ENCODE measurements at places on chromosomes 12 and 14. TPM values are rescaled to one million over a fixed set of nuclear protein-coding genes. Genes with fewer than 3 reads are reported as not detected.

The GAS2L3 gene
- polyA plus RNA-seq: 4.9 TPM

The DEPDC4 gene
- polyA plus RNA-seq: 0.43 TPM

The KRT73 gene
- polyA plus RNA-seq: not detected

The LRFN5 gene
- 0.07 TPM for polyA plus RNA-seq

The CATSPERB gene
- not detected for polyA plus RNA-seq

The ESR2 gene
- not detected for polyA plus RNA-seq

The LRRIQ1 gene
- polyA plus RNA-seq: not detected

The PTPRB gene
- 1.7 TPM for polyA plus RNA-seq

The MAP3K9 gene
- 0.36 TPM for polyA plus RNA-seq

- DNase-seq: no peak
These were observed 12.1 kb downstream of the NUAK1 start for GRCh38 chr12:106126441-106127337.

GRCh38 chr12:57585156-57585555 lies 5.8 kb upstream of the PIP4K2C start:
- no peak for DNase-seq

GRCh38 chr12:116360579-116361413 lies 83.3 kb upstream of the MED13L start:
- no peak for DNase-seq

DNA sequence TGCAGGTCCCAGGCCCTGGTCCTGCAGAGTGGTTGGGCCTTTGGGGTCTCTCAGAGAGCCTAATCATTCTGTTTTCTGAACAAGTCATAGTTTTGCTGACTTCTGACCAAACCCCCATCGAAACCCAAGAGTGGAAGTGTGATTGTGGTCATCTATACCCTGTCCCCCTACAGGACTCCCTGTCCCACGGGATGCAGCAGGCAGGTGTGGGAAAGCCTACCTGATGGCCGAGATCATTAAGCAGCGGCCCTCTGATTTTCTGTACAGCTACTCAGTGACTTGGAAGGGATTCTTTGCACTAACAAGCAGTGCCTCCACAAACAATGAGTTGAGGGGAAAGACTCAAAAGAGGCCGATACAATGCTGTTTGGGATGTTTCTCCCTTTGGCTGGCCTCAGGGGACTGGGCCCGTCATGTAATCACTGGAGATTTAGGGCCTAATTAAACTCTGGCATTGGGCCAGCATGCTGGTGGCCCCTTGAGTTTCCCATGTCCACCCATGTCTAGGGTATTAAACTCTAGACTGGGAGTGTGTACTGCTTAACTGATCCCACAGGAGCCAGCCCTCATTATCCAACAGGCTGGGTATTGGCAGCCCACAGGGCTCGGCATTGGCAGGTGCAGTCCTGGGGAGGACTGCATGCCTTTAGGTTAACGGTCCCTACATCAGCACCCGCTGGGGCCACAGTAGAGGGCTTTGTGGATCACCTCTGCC lies 192.8 kb downstream of the ZFP36L1 start:
- no peak for DNase-seq

- DNase-seq: no peak
These were observed 280.6 kb upstream of the PWP1 start for GRCh38 chr12:107404981-107405380.

DNA sequence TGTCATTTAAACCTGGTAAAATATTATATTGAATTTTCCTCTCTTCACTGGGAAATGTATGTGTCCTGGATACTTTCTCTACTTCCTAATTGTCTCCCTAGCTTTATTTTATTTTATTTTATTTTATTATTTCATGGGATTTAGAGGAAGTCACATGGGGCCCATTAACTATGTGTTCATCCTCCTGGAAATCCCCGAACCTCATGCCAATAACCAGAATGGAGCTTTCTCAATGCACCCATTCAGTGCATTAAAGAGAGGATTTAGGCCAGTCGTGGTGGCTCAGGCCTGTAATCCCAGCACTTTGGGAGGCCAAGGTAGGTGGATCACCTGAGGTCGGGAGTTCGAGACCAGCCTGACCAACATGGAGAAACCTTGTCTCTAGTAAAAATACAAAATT lies 1.3 kb upstream of the RPGRIP1 start:
- no peak for DNase-seq

GRCh38 chr14:100620255-100621100 lies 33.3 kb upstream of the BEGAIN start:
- no peak for DNase-seq

DNA sequence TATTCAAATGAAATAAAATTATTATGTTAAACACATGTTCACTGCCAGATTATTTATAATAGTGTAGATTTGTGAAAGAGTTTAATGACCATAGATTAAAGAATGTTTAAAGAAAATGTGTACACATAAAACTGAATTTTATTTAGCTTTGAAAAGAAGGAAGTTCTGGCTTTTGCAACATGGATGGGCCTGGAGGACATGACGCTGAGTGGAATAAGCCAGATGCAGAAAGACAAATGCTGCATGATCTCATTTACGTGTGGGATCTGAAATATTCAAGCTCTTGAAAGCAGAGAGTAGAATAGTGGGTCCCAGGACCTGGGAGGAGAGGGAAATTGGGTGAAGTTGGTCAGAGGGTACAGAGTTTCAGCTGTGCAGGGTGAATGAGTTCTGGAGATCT lies 1261.2 kb downstream of the TMEM121 start:
- DNase-seq: no peak

GRCh38 chr14:97180304-97181200 lies 383.4 kb downstream of the VRK1 start:
- no peak for DNase-seq

DNA sequence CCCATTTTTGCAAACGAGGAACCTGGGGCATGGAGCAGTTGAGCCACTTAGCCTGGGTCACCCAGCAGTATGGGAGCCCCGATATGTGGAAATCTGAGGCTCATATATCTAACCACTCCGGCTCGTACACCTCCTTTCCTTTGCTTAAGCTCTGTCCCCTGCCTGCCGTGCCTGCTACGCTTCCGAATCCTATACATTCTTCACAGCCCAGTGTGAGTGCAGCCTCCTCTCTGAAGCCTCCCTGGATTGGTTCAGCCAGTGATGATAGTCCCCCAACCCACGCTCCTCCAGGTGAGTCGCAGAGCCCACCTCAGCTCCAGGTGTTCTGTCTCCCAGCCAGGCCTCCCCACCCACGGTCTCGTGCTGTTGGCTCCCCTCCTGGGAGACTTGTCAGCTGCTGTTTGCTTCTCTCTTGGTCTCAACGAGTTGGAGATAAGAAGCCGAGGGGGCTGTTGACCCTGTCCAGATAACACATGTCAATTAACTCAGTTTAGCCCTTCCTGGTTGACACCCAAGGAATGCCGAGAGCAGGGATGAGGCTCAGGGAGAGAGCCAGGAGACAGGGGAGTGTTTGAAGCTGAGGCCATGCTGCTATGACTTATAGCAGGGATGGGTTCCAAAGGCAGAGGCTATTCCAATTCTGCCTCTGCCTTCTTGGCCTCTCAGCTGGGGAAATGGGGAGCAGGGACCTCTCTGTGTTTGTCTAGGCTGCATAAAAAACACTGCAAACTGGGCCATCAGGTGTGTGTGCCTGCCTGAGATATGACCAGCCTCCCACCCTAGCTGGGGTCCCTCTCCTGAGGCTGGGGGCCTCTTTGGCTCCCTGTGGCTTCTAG lies 19.0 kb downstream of the SDSL start:
- DNase-seq: no peak

DNA sequence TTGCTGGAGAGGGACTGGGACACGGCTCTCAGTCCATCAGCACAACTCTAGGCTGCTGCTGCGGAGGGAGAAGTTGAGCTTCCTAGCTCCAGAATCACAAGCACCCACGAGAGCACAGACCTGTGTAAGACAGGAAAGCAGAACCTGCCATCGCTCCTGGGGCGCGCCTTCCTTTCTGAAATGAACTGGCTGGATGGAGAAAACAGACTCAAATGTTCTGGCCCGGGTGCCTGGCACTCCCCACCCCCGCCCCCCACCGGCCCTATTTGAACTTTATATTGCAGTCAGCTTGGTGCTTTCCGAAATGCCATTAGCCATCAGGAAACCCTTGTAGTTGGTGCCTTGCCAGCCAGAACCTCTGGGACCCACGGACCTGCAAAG lies 23.8 kb downstream of the MVK start:
- DNase-seq: no peak

DNA sequence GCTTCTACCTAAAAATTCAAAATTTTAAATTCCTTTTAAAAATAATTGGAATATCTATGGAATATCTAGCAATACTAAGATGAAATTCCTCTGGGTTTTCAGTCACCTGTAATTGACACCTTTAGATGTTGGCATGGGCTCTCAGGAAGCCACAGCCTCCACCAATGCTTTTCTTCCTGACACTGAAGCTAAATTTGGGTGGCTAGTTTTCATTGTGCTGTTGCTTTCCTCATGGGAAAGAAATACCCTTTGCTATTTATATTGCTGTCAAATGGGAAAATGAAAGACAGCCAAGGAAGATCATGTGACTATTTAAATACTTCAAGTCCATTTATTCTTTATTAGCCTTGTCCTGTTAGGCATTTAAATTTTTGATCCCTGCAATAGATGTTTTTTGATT lies 313.0 kb downstream of the NAV3 start:
- DNase-seq: no peak

- DNase-seq: no peak
These were observed 80.7 kb downstream of the NPAS3 start for GRCh38 chr14:33019346-33019745.

DNA sequence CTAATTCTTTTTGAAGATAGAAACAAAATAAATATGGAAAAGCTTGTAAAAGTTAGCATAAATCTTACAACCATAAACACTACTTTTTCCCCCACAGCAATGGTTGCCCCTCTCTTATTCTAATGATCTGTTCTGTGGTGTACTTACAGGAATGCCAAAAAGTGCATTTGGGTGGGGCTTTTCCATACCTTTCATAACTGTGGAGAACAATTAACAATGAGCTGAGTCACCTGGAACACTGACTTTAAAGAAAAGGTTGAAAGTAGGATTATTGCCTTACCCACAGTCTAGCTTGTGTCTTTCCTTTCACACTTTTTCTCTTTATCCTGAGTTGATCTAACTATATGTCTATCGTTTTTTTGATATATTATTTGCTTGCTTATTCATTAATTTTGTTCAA lies 86.9 kb downstream of the TPH2 start:
- no peak for DNase-seq

DNA sequence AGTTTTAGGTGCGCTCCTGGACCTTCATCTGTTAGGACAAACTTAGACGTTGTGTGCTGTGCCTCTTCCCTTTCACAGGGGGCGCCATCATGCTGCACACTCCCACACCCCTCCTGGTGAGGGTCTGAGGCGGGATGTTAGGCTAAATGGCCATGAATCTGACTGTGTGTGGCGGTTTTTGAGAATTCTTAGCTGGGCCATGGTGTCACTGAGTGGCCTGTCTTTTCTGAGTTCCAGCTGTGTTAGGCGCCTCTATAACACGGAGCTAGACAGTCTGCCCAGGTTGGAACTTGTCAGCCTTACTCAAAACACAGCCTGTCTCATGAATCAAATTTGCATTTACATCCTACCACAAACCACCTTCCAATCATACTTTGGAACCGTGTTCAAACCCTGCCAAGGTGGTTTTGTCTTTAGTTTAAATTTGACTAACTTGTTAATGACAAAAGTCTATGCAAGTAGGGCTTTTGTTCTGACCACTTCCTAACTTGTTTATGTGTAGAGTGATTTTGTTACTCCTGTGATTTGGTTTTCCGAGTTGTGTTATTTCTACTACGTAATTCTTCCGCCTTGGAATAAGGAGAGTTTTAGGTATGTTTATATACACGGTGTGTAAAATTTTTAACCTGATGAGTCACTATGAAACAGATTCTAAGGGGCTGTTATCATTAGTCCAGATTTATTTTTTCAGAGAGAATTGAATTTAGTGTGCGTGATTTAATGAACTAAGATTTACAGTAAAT lies 19.6 kb downstream of the ACVR1B start:
- DNase-seq: no peak

DNA sequence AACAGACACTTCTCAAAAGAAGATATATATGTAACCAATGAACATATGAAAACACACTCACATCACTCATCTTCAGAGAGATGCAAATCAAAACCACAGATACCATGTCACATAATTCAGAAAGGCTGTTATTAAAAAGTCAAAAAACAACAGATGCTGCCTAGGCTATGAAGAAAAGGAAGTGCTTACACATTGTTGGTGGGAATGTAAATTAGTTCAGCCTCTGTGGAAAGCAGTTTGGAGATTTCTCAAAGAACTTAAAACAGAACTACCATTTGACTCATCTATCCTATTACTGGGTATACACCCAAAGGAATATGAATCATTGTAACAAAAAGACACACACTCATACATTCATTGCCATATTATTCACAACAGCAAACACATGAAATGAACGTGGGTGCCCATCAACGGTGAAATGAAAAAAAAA lies 35.1 kb downstream of the EIF2S3B start:
- DNase-seq: no peak

DNA sequence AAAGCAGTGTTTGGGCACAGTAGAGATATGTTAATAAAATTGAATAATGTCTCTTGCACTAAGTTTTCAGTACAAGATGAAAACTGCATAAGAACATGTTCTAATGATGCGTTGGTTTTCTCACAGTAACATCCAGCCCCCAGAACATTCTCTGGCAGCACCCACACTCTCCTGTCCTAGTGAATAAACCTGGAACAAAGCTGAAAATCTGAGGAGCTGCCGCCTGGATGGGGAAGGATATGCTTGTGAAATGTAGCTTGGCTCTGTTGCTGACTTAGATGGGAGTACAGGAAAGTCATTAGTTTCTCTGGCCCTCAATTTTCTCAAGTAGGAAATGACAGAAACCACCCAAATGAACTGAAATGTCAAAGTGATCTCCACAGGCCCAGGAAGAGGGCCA lies 323.8 kb downstream of the APAF1 start:
- DNase-seq: no peak

DNA sequence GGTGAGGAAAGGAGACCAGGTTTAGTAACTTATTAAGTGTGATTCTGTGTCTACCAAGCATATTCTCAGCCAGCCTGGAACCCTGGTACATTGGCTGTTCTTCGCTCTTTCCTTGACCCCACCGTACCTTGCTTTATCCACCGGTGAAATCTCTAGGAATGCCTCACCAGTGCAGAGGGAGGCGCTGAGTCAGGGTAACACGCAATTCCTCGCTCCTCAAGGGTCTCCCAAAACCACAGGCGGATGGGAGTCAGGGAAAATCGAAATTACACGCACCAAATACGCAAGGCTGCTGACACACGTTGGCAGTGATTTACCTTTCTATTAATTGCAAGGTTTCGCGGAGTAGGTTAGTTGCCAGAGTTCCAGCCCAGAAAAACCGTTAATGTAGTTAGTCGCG lies 845 bp downstream of the L3HYPDH start:
- DNase-seq: no peak

GRCh38 chr14:90556012-90556477 lies 159.2 kb downstream of the CALM1 start:
- no peak for DNase-seq

DNA sequence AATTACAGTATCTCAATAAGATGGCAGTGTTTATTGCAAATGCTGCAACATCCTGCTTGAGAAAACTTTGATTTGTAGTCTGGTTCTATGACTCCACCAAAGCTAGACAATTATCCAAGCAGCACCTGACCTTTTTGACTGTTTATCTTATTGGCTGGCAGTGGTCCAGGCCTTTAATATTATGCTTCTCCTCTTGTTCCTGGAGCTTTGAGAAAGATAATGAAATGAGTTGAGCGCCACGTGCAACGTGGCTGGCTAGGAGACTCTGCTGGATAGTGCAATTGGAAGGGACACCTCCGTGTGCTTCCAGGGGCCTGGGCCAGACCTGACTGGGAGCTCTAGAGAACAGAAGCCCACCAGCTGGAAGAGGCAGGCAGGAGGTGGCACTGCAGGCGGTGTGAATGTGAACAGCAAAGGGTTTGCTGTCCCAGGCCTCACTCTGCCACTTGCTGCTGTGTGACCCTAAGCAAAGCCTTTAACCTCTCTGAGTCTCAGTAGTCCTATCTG lies 349.3 kb downstream of the CACNA1C start:
- no peak for DNase-seq

GRCh38 chr12:6697584-6698351 lies 2.8 kb downstream of the PIANP start:
- DNase-seq: no peak
